ENCODE measurements at places on chromosomes 2 and 18. TPM values are rescaled to one million over a fixed set of nuclear protein-coding genes. Genes with fewer than 3 reads are reported as not detected.

DNA sequence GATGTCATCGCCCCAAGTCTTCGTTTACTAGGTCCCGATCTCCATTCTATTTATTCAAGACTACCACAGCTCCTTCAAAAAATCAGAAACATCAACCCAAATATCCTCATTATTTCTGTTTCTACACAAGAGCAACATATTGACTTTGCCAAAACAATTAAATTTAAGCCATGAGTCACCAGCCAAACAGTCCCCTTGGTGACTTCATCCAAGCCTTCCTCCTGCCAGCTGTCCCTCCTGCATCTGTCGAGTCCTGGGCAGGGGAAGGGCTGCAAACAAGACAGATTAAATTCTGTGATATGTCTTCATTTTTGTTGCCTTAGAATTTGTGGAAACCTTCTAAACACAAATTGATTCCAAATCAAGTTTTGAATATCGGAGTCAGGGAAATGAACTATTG is 110.3 kb downstream of the SP3 start:
- DNase-seq = no peak

GRCh38 chr18:67513280-67513679 is 3.2 kb downstream of the DSEL start:
- no peak for DNase-seq

The CHPF gene
- total RNA-seq = 0.35 TPM

The SULT1C3 gene
- not detected for total RNA-seq

- DNase-seq = no peak
These were observed 133.6 kb downstream of the DDX1 start for GRCh38 chr2:15725101-15725781.

DNA sequence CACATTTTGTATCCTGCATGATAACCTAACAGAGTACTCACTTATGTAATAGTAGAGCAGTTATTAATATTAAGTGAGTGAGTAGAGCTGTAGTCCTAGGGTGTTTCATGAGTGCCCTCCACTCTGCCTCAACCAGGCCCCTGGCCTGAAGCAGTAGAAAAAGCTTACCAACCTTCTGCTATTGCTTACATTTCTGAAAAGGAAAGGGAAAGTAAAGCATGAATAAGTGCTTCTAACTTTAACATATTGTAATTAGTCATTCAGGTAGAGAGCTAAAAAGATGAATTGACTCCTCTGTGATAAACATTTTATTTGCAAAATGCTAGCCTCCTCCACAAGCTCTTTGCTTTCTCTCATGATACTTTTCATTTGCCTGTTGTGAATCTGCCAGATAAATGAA is 94.7 kb upstream of the RPE start:
- DNase-seq = no peak

- peak; percentile 44 for DNase-seq
These were observed 56.6 kb downstream of the CLHC1 start for GRCh38 chr2:55175254-55176093.

The HOXD12 gene
- total RNA-seq = not detected

DNA sequence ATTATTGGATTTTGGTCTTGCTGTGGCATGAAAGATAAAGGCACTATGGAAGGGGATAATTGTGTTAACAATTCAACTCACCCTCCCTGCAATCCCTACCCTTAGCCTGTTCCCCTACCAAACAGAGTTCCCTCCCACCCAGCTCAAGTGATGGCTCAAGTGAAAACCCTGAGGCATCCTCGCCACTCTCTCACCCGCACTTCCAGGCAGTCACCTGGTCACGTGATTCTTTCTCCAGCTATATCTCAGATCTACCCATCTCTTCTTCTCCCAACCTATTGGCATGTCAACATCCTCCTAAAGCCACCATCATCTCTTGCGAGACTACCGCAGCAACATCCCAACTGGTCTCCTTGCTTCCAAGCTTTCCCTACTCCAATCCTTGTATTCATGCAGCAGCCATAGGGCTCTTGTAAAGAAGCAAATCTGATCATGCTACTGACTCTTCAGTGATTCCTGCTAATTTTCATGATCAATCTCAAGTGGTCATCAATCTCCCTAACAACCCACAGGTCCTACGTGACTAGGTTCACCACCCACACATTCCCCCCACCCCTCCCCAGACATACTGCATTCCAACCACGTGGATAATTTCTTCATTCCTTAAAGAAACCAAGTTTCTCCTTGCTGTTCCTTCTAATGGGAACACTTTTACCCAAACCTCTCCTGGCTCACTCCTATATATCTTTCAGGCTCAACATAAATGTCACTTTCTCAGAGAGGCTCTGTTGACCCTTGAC is 66.7 kb downstream of the MBD2 start:
- DNase-seq = no peak

GRCh38 chr2:115572746-115573145 is 1130.3 kb downstream of the DPP10 start:
- no peak for DNase-seq

GRCh38 chr2:42971947-42972736 is 179.8 kb upstream of the HAAO start:
- no peak for DNase-seq

DNA sequence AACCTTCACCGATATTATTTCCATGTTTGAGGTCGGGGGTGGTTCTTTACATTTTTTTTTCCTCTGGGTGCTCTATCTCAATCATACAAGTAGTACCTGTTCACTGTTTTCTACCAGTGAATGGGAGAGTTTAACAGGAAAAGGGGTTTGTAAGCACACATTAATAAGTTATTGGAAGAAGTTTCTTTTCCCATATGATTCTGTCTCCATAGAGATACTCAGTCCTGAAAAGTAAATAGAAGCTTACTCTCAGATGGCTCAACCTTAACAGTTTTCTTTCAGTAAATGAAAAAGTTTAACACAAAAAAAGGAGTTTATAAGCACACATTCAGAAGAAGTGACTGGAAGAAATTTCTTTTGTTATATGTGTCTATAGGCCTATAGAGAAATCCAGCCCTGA is 995.6 kb upstream of the SLC39A10 start:
- DNase-seq = no peak

GRCh38 chr2:222424276-222424728 is at the start of gene SGPP2:
Gene SGPP2 (plus strand): TSS chr2:222424543. CDS start chr2:222424603, 60 bp downstream.
- DNase-seq = no peak

- DNase-seq = no peak
These were observed 4.0 kb downstream of the GATA6 start for GRCh38 chr18:22173221-22173927.

DNA sequence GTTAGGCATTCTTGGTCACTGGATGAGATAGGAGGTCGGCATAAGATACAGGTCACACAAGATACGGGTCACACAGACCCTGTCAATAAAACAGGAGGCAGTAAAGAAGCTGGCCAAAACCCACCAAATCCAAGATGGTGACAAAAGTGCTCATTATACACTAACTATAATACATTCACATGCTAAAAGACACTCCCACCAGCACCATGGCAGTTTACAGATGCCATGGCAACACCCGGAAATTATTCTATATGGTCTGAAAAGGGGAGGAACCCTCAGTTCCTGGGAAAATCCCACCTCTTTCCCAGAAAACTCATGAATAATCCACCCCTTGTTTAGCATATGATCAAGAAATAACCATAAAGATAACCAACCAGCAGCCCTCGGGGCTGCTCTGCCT is 56.0 kb upstream of the PTPRM start:
- DNase-seq = no peak

- DNase-seq = peak; percentile 3
These were observed 83.7 kb upstream of the B3GNT2 start for GRCh38 chr2:62112179-62112578.

The DNAH6 gene
- total RNA-seq = not detected

DNA sequence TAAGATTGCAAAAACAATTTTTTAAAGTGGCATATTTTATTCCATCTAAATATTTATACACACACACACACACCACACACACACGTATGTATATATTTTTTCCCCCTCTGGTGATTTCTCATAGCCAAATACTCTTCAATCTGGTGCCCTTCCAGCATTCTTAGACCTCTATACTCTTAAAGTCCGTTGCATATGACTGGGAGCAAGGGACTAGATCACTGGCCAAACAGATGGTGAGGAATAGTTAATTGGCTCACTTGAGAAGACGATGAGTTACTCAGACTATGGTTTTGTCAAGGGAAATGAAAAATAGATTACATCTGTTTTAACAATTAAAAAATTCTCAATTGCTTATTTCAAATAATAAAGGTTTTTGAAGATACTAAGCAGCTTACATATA is 512.5 kb upstream of the LRRTM4 start:
- DNase-seq = no peak

DNA sequence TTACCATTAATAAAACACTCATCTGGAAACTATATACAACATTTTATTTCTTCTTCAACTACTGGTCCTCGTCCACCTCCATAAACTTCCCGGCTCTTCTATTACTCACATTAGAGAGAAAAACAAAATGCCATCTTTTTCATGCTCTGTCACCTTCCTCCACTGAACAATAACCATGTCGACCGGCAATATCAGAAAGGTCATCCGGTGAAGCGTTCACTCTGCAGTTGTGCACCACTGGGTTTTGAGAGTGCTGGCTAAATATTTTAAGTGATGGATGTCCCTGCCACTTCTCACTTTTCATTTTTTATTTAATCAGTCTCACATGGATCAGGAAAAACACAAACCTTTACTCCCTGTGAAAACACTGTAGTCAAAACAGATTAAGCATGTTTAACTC is 48.2 kb downstream of the SPP2 start:
- no peak for DNase-seq

- no peak for DNase-seq
These were observed 761.6 kb downstream of the DSC3 start for GRCh38 chr18:30280861-30281470.

The GCKR gene
- 7.5 TPM for total RNA-seq

The IL1F10 gene
- total RNA-seq = not detected

The TMEM169 gene
- total RNA-seq = 0.14 TPM

The DSG1 gene
- total RNA-seq = not detected

DNA sequence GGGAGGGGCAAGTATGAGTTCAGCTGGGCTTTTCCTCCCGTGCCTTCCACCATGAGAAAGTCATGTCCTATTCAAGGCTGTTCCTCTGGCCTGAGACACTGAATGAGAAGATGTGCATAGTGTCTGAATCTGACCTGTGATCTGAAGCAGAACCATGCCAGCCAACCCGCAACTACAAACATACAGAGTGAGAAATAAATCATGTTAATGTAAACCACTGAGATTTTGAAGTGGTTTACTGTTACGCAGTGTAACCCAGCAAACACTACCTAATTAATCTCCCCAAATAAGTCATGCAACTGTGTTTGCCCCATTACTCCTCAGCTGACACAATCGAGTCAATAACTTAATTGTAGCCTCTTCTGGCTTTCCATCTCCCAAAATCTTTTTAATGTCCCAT is 49.2 kb downstream of the METTL4 start:
- no peak for DNase-seq

- DNase-seq = peak; percentile 80
These were observed 61.3 kb downstream of the GDF7 start for GRCh38 chr2:20728114-20728758.

GRCh38 chr2:17272170-17272569 is 246.1 kb downstream of the RAD51AP2 start:
- DNase-seq = no peak

The SERTAD2 gene
- 3.0 TPM for total RNA-seq

DNA sequence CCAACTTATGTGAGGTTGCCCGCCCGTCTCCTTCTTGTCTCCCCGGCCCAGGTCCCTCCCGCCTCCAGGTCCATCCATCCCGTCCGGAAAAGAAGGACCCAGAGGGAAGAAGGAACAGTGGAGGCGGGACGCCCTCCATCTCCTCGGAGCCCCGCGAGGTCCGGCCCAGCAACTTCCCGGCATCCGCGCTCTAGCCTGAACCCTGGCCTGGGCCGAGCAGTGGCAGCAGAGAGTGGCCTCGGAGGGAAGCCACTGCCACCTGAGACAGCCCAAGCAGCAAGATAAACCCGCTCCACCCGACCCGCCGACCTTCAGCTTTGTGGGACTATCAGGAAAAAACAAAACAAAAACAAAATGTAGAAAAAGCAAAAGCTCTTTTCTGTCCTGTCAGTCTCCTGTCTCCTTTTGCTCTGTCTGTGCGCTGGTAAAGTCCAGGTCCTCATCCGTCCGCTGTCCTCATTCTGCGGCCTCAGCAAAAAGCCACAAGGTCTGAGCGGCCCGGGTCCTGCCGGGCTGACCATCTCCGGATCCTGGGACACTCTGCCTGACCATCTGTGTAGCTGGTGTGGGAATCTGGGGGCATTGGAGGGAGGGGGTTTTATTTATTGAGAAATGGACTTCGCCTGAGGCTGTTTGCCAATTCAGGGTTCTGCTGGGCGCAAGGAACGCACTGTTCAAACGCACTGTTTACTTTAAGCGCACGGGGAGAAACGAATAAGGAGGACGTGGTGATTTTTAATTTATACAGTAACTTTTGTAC is 3.1 kb downstream of the DLX1 start:
- DNase-seq = no peak

The FZD7 gene
- total RNA-seq = 0.35 TPM

GRCh38 chr2:152568531-152568930 is 148.7 kb downstream of the PRPF40A start:
- DNase-seq = no peak

DNA sequence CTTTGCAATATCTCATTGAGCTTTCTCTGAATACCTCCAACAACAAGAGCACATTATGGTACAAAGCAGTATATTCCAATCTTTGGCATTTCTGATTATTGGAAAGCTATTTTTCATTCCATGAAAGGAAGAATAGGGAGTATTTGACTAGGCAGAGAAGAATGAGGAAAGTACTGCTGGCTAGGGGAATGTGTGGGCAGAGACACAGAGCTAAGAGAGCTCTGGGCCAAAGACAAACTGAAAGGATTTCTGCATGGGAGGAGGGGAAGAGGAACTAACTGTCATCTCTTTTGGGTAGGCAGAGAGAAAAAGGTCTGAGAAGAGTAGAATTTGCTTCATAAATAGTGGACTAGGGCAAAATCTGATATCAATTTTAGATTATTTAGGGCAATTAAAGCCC is 150.8 kb downstream of the CCDC85A start:
- DNase-seq = no peak
